Ammon's horn (tissue), 1 donor: ENCODE measurements at places on chromosomes 5 and 9.
A peak's percentile ranks its signal among the peaks of the same experiment; 100 is the strongest.

DNA sequence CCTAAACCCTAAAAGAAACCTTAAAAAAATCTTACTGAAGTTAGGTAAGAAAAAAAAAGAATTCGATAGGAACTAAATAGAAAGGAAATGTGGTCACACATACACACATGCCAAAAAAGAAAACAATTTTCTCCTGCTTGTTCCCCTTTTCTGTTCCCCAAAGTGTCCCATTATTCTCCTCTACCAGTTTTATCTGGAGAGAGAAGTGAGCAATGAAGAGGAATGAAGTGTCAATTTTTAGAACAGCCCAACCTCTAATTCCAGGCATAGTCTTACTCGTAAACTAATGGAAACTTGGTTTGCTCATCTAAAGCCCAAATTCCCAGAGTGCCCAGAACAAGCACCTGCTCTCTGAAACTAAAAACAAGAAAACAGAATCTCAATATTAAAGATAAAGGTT lies 26.1 kb downstream of the AP3B1 start:
- DNase-seq: no peak

DNA sequence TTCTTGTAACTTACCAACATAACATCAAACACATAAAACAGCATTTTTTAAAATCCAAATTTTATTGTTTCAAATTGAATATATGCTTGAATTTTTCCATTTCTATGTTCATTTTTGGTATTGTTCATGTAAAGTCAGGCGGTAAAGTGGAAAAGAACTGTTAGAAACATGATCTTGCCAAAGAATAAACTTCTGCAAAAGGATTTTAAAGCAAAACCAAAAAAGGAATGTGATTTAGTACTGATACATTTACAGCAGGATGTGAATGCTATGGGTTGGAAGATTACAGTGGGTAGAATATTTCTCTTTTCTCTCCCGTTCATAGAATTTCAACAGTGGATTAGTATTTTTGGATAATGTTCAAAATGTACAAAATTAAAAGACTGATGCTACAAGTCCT lies 277.2 kb upstream of the MPDZ start:
- no peak for DNase-seq

- DNase-seq: no peak
These were observed 31.2 kb downstream of the AMBP start for GRCh38 chr9:114046875-114047274.

DNA sequence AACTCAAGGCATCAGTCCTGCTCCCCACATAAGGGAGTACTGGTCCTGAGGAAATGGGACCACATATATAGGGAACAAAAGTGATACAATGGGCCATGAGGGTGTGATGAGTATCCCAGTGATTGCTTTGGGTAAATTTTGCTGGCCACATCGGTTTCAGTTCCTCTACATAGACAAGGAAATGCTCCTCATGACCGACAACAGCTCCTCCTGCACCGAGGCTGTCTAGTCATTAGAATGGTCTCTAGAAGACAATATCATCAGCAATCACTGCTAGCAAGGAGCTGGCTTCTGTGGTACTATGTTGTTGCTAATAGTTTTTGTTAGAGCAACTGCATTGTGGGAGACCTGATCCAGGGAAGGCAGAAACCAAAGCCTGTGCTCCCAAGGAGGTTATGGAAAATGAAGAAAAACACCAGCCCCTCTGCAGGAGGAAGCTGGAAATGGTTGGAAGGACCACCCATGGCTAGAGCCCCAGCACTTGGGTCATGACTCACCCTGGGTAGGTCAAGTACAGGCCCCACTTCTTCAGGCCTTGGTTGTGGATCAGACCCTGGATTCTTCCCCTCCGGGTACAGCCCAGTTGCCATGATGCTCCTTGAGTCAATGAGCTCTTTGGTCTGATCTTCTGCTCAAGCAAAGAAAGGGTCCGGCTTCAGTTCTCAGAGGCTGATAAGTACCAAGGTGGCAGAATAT lies 3.4 kb upstream of the CTSL start:
- DNase-seq: peak; percentile 68

DNA sequence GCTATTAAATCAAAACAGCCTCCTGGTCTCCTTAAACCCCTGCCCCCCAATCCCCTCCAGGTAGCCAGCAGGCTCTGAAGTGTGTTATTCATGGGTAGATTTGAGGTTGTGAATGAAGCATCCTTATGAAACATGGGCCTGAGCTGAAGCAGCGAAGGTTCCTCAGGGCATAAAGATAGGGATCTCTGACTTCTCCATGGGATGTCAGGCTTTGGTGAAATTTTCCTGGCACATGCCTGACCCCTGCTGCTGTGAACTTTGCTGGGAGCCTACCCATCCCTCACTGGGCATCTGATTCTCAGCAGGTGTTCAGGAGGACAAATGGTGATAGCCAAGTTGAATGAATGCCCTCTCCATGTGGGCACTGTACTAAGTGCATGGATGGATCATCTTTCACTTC lies 250.3 kb downstream of the ASTN2 start:
- no peak for DNase-seq

DNA sequence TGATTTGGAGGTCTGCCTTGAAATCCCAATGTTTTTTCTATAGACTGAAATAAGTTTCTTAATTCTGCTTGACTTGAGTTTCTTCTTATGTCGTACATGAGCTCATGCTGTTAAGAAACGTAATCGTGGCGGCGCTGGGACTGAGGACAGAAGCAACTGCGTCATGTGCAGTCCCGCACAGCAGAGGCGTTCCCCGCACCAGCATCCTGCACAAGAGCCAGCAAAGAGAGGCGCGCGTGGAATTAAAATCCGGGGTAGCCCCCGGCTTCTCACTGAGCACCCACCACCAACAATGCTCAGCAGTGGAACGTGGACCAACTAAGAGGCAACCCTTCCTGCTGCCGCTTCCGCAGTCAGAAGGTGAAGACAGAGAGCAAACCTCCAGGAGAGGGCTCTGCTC lies 496.2 kb upstream of the ADAMTS16 start:
- no peak for DNase-seq

GRCh38 chr5:34053571-34054399 lies 10.8 kb upstream of the C1QTNF3 start:
- no peak for DNase-seq

GRCh38 chr9:114829574-114830440 lies 24.0 kb upstream of the TNFSF15 start:
- DNase-seq: no peak

DNA sequence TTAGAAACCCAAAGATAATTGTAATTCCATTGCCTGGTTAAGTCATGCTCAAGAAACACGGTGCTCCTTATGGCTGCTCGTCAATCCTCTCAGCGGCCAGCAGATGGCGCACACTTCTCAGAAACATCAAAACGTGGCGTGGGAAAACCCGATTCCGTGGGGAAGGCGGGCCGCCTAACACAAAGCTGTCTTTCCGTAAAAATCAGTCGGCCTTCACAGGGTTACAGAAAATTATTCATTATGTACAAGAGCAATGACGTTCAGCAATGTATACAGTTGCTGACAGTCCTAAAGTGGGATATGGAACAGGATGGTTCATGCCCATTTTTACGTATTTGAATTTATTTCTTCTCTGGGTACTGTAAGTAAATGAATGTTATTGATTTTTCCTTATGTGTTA lies 83.5 kb downstream of the PDE4D start:
- DNase-seq: peak; percentile 92

DNA sequence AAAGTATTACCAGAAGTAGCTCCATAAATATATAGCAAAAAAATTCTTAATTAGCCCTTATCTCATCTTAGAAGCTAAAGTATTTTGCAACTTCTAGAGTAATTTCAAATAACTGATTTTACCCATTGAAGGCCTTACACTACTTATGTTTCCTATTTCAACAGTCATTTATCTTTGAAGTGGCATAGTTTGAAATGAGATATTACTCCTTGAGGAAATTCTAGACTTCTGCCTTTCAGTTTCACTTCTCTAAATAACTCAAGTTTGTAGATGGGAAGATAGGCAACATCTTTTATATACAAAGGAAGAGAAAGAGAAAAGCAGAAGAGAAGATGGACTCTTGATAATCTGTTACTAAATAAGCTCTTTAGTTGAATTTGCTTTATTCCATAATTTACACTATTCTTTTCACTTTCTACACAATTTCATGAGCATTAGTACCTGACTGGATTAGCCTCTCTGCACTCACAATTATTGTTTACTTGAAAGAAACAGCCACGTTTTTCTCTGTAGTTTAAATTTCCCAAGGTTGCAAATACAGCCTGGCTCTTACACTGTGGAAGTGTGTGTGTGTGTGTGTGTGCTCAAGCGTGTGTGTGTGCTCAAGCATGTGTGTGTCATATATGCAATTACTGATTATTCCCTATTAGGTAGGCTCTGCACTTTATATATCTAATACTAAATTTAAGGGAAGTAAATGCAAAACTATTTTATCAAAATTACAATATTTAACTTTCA lies 60.6 kb upstream of the EMB start:
- peak; percentile 5 for DNase-seq

- no peak for DNase-seq
These were observed 114.0 kb upstream of the ALDH1B1 start for GRCh38 chr9:38278457-38278856.

GRCh38 chr5:139680368-139681111 lies 32.4 kb downstream of the CXXC5 start:
- no peak for DNase-seq

GRCh38 chr9:125522328-125522725 lies 184.7 kb downstream of the MAPKAP1 start:
- no peak for DNase-seq

DNA sequence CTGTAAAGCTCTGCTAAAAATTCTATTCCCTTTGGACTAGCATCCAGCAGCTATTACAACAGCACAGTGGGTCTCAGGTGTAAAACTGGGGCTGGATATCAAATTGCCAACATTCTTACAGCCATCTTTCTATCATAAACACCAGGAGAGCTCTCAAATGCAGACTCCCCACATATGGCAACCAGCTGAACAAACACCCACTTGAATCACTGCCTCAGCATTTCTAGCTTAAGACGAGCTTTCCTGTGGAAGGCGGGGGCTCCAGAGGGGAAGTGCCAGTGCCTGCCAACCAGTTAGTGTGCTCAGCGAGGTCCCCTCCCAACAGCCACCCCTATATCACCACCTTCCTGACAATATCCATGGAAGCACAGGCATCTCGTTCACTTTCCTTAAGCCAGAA lies 62.2 kb downstream of the IPPK start:
- peak; percentile 59 for DNase-seq

DNA sequence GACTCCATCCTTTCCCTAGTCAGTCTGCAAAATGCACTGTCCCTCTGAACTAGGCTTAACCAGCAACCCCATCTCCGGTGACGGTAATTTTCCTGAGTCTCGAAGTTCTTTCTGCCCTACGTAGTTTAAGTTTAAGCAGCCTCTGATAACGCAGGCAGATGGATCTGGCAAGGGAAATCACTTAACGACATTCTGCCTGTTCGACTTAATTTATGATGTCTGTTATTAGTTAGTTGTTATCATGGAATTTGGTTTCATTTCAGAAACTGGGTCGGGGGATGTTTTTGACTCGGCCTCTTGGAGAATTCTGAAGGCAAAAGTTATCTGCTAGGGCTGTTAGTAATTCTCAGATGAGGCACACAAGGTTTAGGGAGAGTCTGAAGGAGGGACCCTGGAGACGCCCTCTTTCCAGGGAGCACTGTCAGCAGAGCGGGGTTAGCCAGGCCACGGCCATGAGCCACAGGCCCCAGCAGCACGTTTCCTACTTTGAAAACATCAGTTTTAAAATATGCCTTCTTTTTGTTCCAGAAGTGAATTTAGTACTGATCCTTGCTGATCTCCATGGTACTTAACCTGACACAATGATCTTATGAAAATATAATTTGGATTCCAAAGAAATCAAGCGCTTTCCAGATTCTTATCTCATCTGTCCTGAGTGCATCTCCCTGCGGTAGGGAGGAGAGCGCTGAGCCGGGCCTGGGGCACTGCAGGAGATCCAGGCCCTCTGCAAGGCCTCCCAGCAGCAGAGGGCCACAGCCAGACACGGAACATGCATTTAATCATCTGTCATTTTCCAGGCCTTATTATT lies 171.0 kb upstream of the OTULINL start:
- DNase-seq: no peak

- no peak for DNase-seq
These were observed 201.9 kb downstream of the PBX3 start for GRCh38 chr9:125948887-125949596.
